Stimulated activated CD8-positive, alpha-beta memory T cell treated with anti-CD3 and anti-CD28 coated beads, Interleukin-15, amount 100 ng/mL, for 1 hour (primary cell): ENCODE measurements at places on chromosomes 2 and 18.

- DNase-seq, result no peak
These were observed 101.2 kb downstream of the NEB start for GRCh38 chr2:151632993-151633565.

- no peak for DNase-seq
These were observed 137.0 kb upstream of the HS6ST1 start for GRCh38 chr2:128455721-128456050.

DNA sequence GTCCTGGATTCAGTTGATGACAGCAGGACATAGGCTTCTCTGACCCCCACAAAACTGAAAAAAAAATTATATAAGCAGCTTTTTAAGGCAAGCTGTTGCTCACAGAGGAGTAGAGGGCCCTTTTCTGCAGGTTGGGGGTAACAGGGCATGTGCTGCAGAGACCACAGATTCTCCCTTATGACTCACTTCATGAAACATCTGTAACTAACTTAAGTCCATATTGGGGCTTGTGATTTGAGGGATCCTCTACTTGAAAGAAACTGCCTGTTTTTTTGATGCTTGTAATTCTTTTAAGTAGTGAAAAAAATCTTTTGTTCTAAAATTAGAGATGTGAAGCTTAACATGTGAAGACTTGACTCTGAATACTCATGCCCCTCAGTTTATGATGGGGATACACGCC is 33.4 kb downstream of the XRCC5 start:
- DNase-seq, result no peak

DNA sequence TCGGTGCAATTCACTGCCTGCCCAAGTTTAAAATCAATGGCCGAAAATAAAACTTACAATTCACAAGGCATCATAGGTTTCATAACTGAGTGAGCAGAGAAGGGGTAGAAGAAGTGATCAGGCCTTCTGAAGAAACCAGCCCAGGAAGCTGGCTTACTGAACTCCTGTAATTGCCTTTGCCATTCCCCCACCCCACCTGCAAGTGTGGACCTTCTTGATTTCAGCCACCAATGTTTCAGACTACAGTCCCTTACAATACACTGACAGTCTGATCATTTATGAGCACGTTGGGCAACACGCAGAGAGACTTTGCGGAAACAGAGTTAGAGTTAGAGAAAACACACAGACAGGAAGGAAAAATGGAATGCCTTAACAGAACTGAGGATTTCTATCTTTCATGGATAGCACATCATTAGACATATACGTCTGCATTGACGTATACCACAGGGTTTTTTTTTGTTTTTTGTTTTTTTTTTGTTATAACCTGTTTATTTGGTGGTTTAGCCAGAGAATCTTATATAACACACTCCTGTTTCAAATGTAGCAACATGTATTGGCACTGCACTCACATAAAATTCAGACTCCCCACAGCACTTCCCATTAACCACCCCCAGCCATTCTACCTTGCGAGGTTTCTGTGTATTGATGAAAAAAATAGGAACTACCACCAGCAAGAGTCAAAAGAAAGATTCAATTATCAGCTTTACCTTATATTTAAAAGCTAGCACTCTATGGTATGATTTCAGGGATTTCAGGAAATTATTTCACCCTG is 126.4 kb downstream of the CACNB4 start:
- no peak for DNase-seq

GRCh38 chr18:75264926-75265597 is 54.5 kb downstream of the TSHZ1 start:
- DNase-seq, result no peak

DNA sequence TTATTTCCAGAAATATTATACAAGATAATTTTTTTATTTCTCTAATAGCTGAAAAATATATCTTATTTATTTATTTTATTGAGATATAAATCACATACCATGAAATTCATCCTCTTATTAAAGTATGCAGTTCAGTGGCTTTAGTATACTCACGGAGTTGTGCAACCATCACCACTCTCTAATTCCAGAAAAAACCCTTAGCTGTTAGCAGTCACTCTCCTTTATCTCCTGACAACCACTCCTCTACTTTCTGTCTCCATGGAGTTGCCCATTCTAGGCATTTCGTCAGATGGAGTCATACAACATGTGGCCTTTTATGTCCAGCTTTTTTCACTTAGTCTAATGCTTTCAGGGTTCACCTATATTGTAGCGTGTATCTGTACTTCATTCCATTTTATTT is 66.5 kb downstream of the TCF7L1 start:
- no peak for DNase-seq

DNA sequence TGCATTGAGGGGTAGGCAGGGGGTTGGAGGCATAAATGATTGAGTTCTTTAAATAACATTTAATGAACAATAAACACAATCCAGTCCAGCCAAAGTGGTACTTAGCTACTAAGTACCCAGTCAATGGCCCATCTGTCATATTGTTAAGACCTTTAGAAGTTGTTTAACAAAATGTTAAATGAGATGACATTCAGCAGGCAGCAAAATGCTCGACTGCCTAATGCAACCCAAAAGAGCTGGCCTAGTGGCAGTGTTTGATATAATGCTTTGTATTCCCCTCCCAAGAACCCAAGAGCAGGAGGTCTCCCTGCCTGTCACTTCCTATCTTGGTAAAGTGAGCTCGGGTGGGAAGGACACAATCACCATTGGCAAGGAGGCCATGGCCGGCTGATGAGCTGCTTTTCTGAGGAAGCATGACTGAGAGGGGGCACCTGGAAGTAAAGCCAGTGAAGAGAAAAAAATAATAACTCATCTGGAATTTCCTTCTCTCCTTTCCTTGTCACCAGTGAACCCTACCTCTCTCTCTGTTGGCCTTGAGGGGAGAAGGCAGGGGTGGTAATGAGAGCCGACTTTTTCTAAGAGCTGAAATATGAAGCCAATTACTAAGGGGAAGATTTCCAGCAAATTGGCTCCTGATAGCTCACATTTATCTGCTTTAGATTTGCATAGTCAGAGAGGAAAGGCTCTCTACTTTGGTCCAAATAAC is 140.6 kb downstream of the C1D start:
- DNase-seq, result no peak

DNA sequence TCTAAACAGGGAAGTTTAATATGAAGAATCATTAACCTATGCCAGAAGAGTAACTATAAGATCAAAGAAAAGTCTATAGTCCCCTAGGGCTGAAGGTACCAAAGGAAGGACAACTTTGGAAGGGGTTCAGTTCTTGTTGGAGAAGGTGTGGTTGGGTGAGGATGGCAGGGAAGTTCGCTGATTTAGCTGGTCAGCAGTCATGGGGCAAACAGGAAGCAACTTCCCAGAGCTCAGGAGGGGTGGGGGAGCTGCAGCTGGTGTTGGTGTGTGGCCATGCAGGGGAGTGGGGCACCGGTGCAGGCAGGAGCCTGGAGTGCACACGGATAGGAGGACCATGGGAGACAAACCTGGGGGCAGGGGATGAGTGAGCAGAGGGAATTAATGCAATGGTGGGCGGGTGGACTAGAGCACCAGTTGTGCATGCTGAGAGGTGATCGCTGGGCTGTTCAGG is 34.0 kb downstream of the FHOD3 start:
- no peak for DNase-seq

DNA sequence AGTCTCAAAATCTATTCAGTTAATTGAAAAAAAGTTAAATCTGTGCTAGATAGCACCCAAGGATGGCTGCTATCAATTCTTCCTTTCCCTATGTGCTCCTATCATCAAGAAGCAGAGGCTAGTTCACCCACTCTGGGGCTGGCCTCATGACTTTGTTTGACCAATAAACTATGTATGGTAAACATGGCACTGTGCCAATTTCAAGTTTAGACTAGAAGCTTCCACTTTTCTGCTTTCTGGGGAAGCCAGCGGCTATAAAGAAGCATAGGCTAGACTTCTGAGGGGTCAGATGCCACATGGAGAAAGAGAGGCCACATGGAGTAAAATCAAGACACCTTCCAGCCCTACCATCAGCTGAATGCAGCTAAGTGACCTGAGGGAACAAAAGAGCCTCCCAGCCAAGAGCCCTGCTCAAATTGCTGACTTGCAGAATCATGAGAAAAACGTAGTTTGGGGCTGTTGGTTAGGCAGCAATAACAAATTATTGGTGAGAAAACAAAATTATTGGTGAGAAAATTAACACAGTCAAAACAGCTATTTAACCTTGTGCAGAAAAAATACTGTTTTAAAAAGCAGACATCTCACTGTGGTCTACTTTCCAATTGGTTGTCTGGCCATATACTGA is 86.5 kb upstream of the SLC14A2 start:
- DNase-seq, result no peak

- DNase-seq, result no peak
These were observed 31.5 kb upstream of the ASNSD1 start for GRCh38 chr2:189629531-189630453.

GRCh38 chr2:49943944-49944778 is 789.8 kb upstream of the FSHR start:
- DNase-seq, result no peak

- no peak for DNase-seq
These were observed 37.7 kb upstream of the CDC42EP3 start for GRCh38 chr2:37709111-37709510.

DNA sequence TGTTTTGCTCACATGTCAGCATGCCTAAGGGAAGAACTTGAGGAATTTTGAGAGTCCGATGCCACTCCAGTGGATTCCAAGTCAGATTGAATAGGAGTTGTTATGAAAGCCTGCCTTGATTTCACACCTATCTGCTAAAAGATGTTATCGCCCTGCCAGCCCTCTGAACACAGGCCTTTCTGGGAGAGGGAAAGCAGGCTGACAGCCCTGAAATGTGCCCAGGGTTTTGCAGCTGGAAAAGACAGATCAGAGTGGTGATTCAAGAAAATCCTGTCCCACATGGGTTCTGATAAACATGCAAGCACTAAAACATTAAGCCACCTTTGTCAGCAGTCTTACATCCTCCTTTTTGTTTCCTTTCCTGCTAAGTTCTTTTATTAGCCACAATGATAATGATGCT is 1752.9 kb upstream of the CELF4 start:
- DNase-seq, result no peak

DNA sequence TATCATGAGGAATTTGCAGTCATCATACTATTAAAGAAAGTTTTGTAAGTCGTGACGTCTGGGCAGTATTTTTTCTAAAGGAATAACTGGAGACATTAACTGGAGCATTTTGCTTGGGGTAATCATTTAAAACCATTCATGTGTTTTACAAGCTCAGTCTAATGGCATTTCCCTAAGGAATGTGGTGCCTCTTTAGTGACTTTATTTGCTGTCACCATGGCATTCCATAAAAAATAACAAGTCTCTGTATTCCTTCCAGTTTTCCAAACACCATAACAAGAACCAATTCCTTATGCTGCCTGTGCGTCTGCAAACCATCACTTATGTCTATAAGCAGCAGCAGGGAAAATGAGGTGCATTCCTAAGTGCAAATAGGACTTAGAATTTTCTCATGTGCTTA is 82.8 kb downstream of the EPB41L3 start:
- DNase-seq, result no peak

GRCh38 chr2:52916981-52917380 is 850.6 kb upstream of the CHAC2 start:
- DNase-seq, result no peak

GRCh38 chr2:102368461-102369109 is 13.0 kb downstream of the IL18R1 start:
- DNase-seq, result no peak

DNA sequence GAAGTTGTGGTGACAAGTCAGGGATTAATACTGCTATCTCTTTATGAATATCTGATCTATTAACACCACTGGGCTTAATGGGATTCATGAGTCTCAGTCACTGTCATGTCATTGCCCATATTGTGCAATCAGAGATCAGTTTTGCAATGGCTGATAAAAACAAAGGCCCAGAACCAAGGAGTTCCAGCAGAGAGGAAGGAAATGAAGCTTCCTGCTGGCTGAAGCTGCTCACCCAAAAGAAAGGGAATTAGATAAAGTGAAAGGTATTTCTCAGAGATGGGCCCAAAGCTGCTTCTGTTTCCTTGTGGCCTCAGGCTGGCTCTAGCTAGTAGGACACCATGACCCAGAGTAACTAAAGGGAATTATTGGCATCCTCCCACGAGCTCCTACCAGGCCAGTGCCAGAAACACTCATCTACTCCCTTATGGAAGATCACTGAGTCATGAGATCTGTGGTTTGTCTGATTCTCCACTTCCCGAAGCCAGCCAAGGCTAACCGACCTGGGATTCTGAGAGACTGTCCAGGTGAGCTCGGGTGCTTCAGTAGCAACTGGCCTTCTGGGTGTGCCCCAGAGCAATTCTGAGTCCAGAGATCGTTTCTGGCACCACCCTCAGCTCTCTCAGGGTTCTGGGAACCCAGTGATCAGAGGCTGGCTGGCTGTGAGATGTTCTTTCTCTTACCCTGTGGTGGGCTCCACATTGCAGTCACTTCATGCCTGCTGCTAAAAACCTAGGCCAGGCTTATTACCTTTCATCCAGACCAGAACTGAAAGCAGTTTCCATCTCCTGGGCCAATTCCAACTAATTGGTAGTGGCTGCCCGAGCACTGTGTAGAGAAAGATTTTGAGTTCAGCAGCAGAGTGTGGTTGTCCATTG is 129.5 kb upstream of the PELI1 start:
- no peak for DNase-seq

DNA sequence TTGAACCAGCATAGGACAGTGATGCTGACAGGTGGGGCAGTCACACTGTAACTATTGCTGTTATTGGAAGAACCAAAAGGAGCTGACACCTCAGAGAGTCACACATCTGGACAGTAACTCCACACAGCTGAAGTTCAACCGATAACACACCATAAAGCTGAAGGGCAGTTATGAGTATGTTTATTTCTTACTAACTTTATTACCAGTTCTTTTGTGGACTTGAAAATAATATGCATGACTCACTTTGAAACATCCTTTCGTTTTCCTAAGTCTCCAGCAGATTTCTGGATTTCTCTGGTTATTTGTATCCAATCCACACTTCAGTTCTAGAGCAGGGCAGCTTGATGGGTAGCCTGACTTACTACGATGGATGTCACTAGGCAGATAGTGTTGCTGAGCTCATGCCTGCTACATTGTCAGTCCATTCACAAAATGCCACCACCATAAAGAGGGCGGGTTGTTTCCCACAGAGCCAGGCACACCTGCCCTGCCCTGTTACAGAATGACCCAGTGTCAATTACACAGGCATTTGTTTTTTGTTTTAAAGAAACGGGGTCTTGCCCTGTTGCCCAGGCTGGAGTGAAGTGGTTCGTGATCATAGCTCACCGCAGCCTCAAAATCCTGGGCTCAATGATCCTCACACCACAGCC is 8.4 kb upstream of the AGBL5 start:
- no peak for DNase-seq

- no peak for DNase-seq
These were observed 191.2 kb downstream of the LRRTM1 start for GRCh38 chr2:80113399-80113798.
